ENCODE measurements at places on chromosomes 7 and 10.

DNA sequence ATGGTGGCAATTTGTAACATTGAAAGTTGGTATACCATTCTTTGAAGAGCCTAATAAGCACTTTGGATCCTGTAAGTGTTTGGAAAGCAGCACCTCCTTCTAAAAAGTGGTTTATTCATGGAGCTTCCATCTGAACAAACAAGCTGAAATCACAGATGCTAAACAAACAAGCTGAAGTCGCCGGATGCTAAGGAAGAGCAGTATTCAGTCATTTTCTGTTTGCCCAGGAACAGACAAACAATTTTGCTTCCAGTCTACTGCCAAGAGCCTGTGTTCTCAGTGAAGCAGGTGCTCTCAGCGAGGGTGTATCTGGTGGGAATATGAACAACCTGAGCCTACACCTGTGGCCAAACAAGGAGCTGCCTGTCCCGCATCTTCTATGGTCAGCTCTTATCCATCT, 6.3 kb downstream of the COL28A1 start:
- no peak for DNase-seq

DNA sequence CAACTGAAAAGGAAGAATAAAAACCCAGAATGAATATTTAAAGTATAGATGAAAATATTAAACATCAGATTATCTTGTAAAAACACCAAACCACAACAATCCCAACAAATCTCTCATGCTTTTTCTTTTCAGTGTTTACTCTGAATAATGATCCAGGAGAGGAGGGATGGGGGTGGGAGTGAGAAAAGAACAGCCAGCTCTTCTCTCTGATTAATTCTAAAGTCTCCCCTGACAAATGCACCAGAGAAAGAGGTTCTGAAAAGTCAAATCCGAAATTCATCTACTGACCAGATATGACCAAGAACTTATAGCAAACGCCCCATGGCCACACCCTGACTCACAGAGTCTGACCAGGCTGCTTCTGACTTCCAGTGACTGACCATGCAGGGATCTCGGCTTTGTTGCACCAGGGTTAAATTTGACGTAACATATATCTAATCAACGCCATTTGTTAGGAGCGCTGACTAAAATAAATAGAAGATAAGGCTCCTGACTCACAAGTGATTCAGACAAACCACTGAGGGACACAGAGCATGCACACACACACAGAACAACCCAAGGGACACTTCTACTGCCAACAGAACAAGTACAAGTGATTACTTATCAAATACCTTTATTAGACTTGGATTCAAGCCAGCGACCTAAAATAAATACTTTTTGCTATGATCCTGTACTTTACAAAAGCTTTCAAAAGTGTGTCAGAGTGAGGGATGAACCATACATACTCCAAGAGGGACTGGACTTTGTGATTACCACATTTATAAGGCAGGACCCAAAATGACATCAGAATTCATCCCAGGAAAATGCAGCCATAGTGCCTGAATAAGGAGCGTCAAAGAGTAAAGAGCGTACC, 9.3 kb upstream of the SPOCK2 start:
- no peak for DNase-seq

DNA sequence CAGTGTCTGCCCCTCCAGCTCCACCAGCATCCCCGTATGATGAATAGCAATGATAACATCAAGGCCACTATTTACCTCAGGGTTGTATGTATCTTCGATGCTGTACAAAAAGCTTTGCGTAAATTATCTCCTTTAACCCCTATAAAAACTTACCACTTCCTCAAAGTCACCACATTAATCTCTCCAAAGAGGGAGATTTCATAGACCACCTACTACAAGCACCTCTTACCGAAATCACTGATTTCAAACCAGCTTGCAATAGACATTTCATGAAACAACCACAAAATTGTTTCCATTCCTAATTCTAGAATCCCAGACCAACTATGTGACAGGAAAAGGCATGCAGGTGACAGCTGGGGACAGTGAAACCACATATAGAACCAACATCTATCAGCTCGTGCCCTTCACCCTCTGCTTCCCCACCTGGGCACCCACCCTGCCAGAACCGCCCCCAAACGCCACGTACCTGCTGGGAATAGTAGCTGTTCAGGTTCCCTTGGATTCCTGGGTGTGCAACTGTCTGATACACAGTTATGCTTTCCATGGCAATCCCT, 20.1 kb upstream of the MMP21 start:
- no peak for DNase-seq

GRCh38 chr7:150968734-150969372, 9.3 kb downstream of the KCNH2 start:
- no peak for DNase-seq

GRCh38 chr7:35694161-35694783, 663 bp downstream of the HERPUD2 start:
- no peak for DNase-seq

- DNase-seq: peak; percentile 32
Measured at GRCh38 chr7:23467806-23468525, 2.3 kb downstream of the IGF2BP3 start.

GRCh38 chr7:144531181-144531580, 127.7 kb upstream of the NOBOX start:
- DNase-seq: no peak

DNA sequence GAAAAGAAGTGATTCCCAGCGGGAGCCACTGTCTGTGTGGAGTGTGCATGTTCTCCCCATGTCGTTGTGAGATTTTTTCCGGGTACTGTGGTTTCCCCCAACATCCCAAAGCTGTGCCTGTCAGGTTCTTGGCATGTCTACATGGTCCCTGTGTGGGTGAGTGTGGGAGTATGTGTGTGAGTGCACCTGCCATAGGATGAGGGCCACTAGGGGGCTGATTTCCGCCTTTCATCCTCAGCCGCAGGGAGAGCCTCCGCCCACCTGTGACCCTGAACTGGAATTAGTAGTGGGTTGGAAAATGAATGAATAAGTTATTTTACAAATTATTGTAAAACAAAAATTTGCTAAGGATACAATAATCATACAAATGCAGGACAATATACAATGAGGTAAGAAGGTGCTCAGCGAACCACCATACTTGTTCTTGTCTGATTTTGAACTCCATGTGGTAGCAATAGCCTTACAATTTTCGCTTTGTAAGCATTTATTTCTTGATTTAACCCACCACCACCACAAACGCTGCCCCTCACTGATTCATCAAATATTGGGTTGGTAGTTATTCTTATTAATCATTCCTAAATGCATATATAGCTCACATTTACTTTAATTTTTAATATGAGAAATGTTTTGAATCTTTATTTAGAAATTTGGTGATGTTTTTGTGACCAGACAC, 641.2 kb upstream of the VSTM2A start:
- no peak for DNase-seq

GRCh38 chr10:3747248-3747960, 37.6 kb downstream of the KLF6 start:
- DNase-seq: no peak

DNA sequence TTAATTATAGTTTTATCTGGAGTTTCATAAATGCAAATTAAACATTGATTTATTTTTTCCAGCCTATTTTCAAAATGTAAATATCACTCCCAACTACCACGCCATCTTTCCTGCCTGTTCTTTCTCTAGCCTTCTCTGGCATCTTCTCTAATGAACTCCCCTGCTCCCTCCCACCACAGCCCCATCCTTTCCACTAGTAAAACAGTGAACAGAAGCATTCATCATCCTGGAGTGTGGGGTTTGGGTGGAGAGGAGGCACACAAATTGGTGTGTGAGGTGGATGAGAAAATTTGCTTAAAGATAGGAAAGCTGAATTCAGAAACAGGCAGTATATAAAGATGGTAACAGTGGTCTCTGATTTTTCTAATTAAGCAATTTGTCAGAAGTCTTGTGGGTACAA, 479.4 kb downstream of the ARL4A start:
- DNase-seq: no peak
